Body of pancreas (tissue), 4 donors: ENCODE measurements at places on chromosomes 7 and 10. TPM values are rescaled to one million over a fixed set of nuclear protein-coding genes. Genes with fewer than 3 reads are reported as not detected.

GRCh38 chr10:102384053-102384452, 11.5 kb upstream of the NFKB2 start:
- no peaks in the 10 kb centered on the region for H3K4me1 ChIP-seq
- no peak for DNase-seq
- H3K4me3 ChIP-seq = no peak overlapping the region
- H3K27me3 ChIP-seq = no peaks in the 10 kb centered on the region
- no peak overlapping the region for H3K27ac ChIP-seq
- H3K36me3 ChIP-seq = peaks cover 16% of the 10 kb centered on the region

GRCh38 chr7:44750424-44750823, 1.8 kb downstream of the ZMIZ2 start:
- no peaks in the 10 kb centered on the region for H3K27me3 ChIP-seq
- no peak for DNase-seq
- peak overlapping the region; percentile 2 for H3K27ac ChIP-seq
- H3K36me3 ChIP-seq = no peaks in the 10 kb centered on the region
- H3K4me1 ChIP-seq = peaks cover 48% of the 10 kb centered on the region

DNA sequence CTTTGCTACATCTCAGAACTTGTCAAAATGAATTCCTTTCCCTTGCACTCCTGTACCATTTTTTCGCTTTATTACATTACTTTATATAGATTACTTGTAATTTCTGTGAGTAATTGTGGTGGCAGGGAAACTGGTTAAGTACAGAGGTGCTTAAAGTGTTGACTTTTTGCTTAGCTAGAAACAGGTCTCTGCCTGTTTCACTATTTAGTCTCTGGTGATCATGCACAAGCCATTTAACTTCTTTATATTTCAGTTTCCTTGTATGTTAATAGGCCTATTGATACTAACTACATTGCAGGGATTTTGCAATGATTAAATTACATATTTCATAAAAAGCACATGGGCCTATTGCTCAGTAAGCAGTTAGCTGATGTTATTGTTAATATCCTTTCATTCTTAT, 233.8 kb downstream of the PRKG1 start:
- no peak overlapping the region for H3K27ac ChIP-seq
- H3K27me3 ChIP-seq = no peaks in the 10 kb centered on the region
- H3K4me3 ChIP-seq = no peak overlapping the region
- H3K4me1 ChIP-seq = no peaks in the 10 kb centered on the region

DNA sequence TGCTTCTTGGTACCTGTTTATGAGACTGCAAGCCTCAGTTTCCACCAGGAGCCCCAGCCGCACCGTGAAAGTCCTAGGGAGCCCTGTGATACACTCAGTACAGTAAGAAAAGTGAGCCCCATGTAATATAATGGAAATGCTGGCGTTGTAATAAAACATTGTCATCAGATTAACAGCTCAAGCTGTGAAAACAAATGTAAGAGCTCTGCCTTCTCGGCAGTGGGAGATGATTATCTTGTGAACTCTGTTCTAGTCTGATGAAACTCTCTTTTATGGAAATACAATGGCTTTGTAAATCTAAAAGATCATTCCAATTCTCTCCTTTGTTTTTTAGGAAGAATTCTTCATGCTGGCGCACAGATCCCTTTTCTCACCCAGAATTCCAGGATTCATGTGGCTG, 299.9 kb downstream of the ABCA13 start:
- H3K4me1 ChIP-seq = no peaks in the 10 kb centered on the region
- no peak overlapping the region for H3K27ac ChIP-seq
- H3K27me3 ChIP-seq = no peaks in the 10 kb centered on the region

GRCh38 chr7:148304456-148304855, 286.1 kb upstream of the C7orf33 start:
- H3K4me1 ChIP-seq = no peaks in the 10 kb centered on the region
- DNase-seq = no peak
- H3K36me3 ChIP-seq = no peaks in the 10 kb centered on the region
- H3K4me3 ChIP-seq = no peak overlapping the region
- no peak overlapping the region for H3K27ac ChIP-seq

GRCh38 chr10:98957801-98958200, 277.9 kb downstream of the HPSE2 start:
- H3K27ac ChIP-seq = no peak overlapping the region
- DNase-seq = no peak
- no peaks in the 10 kb centered on the region for H3K4me1 ChIP-seq
- H3K27me3 ChIP-seq = no peaks in the 10 kb centered on the region

DNA sequence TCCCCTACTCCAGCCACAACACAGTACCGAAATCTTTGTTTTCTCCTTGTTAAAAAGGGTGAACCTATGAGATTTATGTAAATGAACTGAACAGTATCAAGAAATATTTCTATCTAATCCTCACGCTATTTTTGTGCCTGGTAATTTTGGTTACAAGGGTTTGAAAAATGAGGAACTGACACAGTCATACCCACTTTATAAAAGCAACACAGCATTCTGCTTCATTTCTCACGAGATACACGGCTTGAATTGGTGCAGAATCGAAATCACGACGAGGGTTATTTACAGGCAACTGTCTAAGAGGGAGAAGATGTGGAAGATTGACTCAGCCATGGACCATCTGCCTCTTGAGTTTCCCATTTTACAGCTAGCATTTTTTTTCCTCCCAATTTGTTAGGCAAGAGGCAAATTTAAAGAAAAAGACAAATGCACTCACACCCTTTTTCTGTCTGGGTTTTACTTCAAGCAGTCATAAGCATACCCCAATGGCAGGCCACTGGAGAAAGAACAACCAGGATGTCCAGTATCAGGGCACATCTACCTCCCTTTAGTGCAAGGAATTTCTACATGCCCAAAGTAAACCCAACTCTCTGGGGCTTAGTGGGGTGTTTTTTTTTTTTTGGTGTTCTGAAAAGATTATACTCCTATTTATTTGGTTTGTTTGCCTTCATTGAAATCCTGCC, 108.1 kb downstream of the ITGB8 start:
- DNase-seq = no peak
- H3K27ac ChIP-seq = no peak overlapping the region
- H3K4me3 ChIP-seq = no peak overlapping the region

The TCERG1L gene
- 4.2 TPM for total RNA-seq

- no peaks in the 10 kb centered on the region for H3K27me3 ChIP-seq
- H3K4me3 ChIP-seq = no peak overlapping the region
- H3K4me1 ChIP-seq = peaks cover 4% of the 10 kb centered on the region
- DNase-seq = no peak
Measured at GRCh38 chr10:3425716-3426115, 253.1 kb upstream of the PITRM1 start.
